Epithelial cell of prostate (primary cell): ENCODE measurements at places on chromosomes 1 and 21.
A peak's percentile ranks its signal among the peaks of the same experiment; 100 is the strongest.

- no peak for DNase-seq
These were observed 49.6 kb upstream of the GOLT1A start for GRCh38 chr1:204263254-204263910.

GRCh38 chr1:56297904-56298303, 281.5 kb downstream of the PLPP3 start:
- no peak for DNase-seq

GRCh38 chr1:245957427-245957826, 549.7 kb downstream of the SMYD3 start:
- DNase-seq: no peak

DNA sequence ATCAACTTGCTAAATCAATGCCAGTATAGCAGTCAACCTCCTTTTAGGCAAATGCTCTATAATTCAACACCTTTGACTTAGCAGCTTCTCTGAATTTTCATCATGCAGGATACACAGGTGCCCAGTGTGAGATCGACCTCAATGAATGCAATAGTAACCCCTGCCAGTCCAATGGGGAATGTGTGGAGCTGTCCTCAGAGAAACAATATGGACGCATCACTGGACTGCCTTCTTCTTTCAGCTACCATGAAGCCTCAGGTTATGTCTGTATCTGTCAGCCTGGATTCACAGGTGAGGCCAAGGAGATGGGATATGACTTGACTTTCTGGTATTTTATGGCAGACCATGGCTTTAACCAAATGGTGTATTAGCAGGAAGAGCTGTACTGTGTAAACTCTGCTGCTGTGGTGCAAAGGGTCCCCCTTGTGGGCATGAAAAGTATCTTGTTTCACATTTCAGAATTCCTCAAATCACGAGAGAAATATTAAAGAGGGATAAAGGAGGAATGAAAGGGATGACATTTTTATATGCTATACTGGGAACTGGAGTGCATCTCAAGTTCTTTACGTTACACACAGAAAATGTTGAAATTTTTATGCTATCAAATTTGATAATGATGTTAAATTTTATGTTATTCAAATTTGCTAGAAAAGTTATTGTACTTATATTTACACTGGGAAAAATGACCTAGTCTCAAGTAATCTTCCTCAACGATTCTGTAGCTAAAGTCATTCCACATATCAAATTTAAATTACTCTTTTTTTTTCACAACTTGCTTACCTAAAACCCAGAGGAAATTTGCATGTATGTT, 88.9 kb downstream of the CRB1 start:
- DNase-seq: peak; percentile 22
